T-cell (primary cell): ENCODE measurements at places on chromosomes 7 and 10.

GRCh38 chr7:88328787-88329186 lies 22.1 kb upstream of the STEAP4 start:
- DNase-seq: no peak

DNA sequence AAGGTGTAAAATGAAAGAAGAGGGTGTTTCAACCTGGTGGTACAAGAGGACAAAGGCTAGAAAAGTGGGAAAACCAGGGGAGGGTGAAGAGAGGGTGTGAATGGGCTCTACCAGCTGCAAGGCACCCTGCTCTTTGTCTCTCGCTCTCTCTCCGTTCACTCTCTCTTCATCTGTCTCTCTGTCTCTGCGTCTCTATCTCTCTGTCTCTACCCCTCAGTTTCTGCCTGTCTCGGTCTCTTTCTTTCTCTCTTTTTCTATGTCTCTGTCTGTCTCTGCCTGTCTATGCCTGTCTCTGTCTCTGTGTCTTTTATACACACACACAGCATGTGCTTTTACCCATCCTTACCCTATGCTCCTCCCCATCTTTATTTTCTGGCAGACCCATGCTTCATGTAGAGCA lies 673 bp upstream of the LLCFC1 start:
- no peak for DNase-seq

- no peak for DNase-seq
These were observed 9.3 kb upstream of the FAM180A start for GRCh38 chr7:135757719-135758411.

DNA sequence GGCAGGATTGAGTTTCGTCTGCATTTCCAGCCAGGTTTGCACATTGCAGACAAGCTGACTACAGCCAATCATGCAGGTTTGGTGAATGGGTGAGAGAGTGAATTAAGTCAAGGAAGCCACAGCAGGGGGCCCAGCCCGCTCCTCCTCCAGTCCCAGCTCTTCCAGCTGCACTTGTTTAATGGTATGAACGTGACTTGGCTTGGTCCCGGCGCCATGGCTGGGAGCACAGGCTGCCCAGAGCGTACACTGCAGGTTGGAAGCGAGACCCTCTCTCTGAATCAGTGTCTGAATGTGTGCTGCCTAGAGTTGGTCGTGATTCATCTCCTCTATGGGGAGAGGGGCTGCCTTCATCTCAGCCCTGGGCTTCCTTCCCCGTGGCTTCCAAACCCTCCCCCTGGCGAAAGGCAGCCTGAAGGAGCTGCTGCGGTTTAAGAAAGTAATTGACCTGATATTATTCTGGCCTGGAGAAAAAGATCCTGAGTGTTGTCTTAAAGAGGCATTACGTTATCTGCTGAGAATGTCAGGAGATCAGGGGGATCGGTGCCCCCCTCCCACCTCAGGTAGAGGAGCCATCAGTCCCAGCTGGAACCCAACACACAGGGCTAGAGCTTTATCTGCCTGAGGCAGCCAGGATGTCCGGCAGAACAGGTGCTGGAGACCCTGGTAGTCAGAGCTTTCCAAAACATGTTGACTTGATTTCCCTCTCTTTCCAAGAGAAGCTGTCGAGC lies 132.1 kb downstream of the COL26A1 start:
- DNase-seq: no peak

- DNase-seq: peak; percentile 65
These were observed 37.7 kb upstream of the IKZF1 start for GRCh38 chr7:50266635-50267386.

- no peak for DNase-seq
These were observed 99.4 kb downstream of the MKX start for GRCh38 chr10:27646194-27646593.

DNA sequence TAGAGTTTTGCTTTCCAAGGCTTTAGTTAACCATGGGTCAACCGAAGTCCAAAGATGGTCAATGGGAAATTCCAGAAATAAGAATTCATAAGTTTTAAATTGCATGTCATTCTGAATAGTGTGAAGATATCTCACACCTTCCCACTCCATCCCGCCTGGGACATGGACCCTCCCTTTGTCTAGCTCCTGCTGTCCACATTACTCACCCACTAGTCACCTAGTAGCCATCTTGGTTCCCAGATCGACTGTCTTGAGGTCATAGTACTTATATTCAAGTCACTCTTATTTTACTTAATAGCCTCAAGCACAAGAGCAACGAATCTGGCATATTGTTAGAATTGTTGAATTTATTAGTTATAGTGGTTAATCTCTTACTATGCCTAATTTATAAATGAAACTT lies 366.6 kb downstream of the PRPF18 start:
- DNase-seq: no peak

- DNase-seq: no peak
These were observed 22.7 kb downstream of the ZNF365 start for GRCh38 chr10:62396864-62397263.

DNA sequence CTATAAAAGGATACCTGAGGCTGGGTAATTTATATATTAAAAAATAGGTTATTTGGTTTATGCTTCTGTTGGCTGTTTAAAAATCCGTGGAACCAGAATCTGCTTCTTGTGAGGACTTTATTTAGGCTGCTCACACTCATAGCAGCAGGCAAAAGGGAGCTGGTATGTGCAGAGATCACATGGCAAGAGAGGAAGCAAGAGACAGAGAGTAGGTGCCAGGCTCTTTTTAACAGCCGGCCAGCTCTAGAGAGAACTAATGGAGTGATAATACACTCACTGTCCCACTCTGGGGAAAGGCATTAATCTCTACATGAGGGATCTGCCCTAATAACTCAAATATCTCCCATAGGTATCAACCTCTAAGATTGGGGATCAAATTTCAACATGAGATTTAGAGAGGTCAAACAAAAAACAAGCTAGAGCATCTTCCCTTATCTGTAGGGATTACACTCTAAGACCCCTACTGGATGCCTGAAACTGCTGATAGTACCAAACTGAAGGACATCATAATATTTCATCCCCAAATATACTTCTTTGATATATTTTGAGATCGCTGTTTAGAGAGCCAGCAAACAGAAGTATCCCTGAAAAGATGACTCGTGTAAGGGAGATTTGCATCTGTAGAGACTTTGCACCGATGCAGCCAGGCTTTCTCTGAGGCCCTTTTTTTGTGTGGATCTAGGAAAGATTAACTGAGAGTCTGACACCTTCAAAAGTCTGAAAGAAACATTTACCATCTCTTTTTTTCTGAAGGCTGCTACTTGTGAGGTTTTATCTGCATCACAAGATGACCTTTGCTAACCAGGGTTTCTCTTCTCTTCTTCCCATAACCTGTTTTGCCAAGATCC lies 717.0 kb upstream of the MBL2 start:
- no peak for DNase-seq

GRCh38 chr7:42180806-42181205 lies 56.2 kb downstream of the GLI3 start:
- DNase-seq: no peak
